ENCODE measurements at places on chromosomes 1 and 21.

- DNase-seq = no peak
Observed at GRCh38 chr1:248906753-248907661, 972 bp downstream of the PGBD2 start.

DNA sequence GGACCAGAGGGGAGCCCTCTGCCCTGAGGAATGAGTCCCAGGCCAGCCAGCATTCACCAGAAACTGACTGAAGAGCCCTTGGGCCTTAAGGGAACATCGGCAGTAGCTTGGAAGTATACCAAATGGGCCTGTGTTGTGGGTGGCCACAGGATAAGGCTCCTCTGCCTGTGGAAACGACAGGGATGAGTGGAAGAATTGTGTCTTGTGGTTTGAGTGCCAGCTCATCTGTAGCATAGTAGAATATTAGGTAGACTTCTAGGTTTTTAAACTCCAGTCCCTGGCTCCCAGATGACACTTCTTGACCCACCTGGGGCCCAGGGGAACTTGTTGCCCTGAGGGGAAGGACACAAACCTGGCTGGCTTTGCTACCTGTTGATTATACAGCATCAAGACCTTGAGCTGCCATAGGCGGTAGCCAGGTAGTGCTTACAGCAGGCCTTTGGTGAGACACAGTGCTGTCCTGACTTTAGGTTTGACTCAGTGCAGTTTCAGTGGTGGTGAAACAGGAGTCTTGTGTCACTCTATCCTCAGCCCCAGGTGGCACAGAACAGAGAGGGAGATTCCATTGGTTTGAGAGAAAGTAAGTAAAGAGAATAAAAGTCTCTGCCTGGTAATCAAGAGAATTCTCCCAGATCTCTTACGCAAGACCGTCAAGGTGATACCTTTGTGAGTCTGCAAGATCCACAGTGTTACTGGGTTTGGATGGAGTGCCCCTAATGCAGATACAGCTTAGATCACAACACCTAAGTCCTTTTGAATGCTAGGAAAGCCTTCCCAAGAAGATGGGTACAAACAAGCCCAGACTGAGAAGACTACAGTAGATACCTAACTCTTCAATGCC lies 50.2 kb downstream of the RABGAP1L start:
- DNase-seq = no peak

DNA sequence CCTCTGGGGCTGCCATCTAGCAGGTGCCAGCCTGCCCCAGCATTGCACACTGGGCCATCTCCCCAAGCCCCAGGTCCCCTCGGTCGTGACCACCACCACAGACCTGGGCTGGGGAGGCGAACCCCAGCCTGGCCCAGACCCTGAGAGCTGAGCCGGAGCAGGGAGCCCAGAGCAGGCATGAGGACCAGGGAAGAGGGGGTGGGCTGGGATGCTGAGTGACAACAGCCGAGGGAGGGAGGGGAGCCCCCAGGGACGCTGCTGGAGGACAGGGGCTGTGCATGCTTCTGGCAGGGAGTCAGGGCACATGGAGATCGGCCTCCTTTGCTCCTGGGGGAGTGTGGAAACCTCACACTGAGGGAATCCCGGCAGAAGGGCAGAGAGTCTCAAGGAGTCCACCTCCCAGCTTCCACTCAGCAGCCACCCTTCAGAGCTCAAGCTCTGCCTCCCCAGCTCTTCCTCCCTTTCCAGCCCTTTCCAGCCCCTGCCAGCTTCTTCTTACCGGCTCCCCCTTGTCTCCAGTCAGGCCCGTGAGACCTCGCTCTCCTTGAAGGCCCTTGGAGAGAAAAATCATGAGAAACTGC lies 23.7 kb upstream of the PEF1 start:
- DNase-seq = peak; percentile 30

DNA sequence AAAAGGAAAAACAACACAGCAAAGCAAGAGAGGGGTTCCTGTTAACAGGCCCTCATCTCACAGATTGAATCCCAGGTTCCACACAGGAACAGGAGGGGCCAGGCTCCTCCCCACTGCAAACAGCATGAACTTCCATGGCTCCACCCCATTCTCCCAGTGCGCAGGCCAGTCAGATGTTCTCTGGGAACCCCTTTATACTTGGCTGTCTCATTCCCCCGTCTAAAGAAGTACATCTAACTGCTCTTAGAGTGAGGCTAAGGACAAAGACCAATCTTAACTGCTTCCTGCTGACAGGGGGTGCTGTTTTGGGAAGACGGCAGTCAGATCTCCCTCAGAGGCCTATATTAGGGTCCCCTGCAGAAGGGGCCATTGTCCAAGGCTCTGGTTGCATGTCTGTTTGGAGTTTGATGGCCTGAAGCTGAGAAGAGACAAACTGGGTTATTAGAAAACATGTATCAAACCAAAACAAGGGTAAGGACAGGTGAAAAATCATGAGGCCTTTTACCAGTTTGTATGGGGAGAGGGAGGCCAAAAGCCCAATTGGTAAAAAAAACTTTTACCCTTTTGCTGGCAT lies 10.5 kb upstream of the NASP start:
- no peak for DNase-seq

GRCh38 chr1:240618946-240619345 lies 7.0 kb upstream of the GREM2 start:
- no peak for DNase-seq

- DNase-seq = no peak
Observed at GRCh38 chr1:113233441-113233840, 156.9 kb upstream of the MAGI3 start.

DNA sequence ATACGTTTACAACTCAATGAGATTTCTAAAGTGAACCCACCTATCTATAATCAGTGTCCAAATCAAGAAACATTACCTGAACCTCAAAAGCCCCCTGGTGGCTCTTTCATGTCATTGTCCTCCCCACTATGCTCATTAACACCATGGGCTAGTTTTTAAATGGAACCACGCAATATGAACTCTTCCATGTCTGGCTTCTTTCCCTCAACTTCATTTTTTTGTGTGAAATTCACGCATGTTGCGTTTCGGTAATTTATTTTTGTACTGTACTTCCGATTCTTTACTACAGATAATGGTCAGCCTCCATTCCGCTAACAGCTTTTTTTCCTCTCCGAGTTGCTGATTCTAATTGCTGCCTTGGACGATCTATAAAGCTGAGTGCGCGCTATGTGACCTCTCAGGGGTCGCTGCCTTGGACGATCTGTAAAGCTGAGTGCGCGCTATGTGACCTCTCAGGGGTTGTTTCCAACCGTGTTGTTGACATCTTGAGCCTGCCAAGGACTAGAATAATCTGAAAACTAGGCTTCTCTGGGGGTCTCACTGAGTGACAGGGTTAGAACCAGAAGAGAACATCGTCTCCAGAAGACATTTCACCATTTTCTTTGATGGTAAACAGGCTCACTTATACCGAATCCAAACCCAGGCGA lies 1.1 kb upstream of the CACYBP start:
- DNase-seq = peak; percentile 81

- no peak for DNase-seq
Observed at GRCh38 chr1:153557877-153558276, 7.8 kb downstream of the S100A2 start.

- DNase-seq = no peak
Observed at GRCh38 chr1:246815693-246816270, 91.6 kb downstream of the SCCPDH start.

DNA sequence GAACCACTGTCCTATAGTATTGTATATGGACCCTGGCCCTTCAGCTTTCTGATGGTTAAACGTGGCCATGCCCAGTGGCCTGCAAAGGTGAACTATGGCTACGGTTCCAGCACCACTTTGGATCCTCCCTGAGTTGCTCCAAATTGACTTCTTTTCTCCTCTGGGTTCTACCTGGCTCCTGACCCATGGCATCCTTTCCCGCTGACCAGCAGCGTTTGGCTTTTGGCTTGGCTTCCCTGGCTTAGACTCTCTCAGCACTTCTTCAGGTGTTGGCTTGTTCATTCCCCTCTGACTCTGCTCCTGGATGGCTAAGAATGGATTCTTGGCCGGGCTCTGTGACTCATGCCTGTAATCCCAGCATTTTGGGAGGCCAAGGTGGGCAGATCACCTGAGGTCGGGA lies 152.9 kb downstream of the CNIH3 start:
- DNase-seq = no peak

DNA sequence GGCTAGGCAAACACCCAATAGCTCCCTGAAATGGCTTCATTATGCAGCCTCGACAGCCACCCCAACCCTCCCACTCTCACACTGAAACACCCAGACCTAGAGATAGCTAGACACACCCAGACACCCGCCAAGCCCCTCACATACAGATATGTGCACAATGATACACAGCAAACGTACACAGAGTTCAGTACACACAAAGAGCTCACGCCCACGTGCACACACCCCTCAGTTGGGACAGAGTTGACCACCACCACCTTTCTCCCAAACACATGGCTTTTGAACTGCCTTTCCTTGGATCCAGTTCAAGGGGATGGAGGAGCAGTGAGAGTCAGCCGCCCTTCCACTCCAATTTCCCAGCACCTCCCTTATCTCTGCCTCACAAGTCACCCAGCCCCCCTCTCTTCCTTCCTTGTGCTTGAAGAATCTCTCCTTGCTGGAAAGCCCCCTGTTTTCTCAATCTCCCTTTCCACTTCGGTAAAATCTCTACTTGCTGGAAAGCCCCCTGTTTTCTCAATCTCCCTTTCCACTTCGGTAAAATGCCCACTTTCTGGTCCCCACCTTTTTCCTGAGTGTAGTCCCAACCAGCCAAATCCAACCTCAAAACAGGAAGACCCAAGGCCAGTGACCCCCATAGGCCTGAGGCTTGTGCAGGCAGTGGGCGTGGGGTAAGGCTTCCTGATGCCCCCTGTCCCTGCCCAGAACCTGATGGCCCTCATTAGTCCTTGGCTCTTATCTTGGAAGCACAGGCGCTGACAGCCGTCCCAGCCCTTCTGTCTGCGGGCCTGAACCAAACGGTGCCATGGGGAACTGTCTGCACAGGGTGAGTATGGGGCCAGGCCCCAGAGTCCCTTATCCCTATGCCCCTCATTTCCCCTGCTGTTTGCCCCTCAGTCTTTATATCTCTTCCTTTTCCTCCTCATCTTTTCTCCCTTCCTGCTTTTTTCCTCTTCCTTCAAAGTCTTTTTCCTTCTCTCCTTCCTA lies at the start of gene ACKR1:
Gene ACKR1 (plus strand): TSS at position 715 of the 981 bp plus-strand sequence. CDS start 85 bp downstream, at position 800.
- DNase-seq = no peak

GRCh38 chr1:228108742-228109072 lies 392 bp downstream of the MRPL55 start:
- DNase-seq = no peak

DNA sequence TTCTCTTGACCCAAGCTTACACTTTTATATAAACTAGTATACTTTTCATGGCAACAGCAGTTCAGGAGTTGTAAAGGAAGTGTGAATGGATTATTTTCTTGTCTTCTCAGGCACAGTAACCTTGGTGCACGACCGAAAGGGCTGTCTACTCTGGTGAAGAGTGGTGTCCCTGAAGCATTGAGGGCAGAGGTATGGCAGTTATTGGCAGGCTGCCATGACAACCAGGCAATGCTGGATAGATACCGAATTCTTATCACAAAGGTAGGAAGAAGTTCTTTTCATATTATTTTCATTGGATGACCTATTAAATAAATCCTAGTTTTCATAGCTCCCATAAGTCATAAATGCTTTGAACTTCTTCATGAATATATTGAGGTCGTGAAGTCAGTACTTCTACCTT lies 53.9 kb upstream of the GPR52 start:
- DNase-seq = no peak

GRCh38 chr1:220448217-220448616 lies 79.7 kb upstream of the MARK1 start:
- no peak for DNase-seq
